ENCODE measurements at places on chromosomes 3 and 15.

- no peak for DNase-seq
Measured at GRCh38 chr3:90102146-90102545, 994.7 kb downstream of the EPHA3 start.

GRCh38 chr3:138383715-138384465 lies 35.5 kb downstream of the MRAS start:
- no peak for DNase-seq

GRCh38 chr15:38871638-38872037 lies 307.0 kb upstream of the RASGRP1 start:
- no peak for DNase-seq

- DNase-seq: no peak
Measured at GRCh38 chr3:194350726-194351071, 429 bp downstream of the CPN2 start.

- peak; percentile 62 for DNase-seq
Measured at GRCh38 chr3:51389423-51390183, 1.5 kb upstream of the RBM15B start.

DNA sequence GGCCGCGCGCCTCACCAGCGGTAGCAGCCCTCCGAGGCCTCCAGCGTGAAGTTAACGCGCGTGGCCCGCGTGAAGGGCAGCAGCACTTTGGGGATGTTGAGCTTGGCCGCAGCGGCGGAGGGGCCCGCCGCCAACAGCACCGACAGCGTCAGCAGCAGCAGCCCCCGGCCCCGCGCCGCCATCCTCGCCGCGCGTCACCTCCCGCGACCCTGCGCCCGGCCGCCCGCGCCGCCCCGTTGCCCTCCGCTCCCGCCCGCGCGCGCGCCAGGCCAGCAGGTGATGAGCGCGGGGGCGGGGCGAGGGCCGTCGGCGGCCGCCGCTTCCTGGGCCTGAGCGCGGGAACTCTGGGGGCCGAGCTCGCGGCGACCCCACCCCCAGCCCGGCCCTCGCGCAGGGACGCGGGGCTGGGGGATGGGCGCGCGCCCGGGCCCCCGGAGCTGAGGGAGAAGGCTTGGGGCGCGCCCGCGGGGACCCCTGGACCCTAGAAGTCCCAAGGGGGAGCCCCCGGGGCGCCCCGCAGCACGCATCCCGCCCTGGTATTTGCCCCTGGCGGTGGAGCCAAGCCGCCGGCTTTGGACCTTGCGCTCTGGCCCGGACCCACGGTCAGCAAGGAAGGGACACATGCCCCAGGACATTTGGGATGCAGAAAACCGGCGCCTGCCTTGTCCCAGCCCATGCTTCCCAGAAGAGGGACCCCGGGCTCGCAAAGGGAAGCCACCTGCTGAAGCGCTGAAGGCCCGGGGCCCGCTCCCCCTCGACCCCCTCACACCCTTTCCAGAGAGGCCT lies at the start of gene NUP210:
Gene NUP210, minus strand, starts transcription at position 278 of the 786 bp plus-strand sequence. Its CDS starts 96 bp downstream, at position 182.
- peak; percentile 59 for DNase-seq

- DNase-seq: no peak
Measured at GRCh38 chr3:170494766-170495165, 76.1 kb downstream of the CLDN11 start.

DNA sequence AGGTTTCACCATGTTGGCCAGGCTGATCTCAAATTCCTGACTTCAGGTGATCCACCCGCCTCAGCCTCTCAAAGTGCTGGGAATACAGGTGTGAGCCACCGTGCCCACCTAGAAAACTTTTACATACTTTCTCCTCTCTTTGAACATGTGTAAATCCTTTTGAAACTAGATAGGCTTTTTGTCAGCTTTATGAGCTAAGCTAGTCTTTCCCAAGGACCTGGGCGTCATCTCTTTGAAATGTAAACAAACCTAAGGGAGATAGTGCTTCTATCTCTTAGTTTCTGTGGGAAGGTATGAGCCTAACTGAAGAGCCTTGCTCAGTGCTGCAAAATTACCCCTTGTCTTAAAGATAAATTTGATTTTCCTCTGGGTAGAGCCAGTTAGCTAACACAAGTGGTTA lies 4.8 kb downstream of the CX3CR1 start:
- no peak for DNase-seq

DNA sequence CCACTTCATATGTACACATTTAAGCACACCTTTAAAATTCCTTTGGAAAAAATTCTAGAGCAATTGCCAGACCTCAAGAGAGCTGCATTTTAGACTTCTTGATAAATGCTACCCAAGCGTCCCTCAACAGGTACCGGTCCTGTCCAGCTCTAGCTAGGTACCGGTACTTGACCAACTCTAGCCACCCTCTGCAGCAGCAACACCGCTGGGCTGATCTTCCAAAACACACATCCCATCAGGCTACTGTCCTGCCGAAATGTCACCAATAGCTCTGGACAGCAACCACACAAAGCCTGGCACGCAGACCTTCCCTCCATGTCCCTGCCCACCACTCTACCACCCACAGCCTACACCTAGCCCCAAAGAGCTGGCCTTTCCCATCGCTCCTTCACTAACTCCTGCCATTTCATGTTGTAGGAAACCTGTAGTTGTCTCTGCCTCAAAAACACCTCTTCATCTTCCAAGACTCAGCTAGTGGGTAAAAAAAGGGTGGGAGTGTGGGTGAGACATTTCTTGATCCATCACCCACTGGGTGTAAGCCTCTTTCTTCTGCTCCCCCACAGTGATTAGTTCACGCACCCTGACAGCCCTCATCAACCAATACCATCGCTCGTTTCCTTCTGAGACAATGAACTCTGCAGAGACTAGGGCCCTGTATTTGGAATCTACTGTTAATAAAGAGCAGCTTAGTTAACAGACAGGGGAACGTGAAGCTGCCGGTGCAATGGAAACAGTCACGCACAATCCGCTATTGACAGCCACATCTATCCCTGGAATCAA lies 6.8 kb downstream of the CHSY1 start:
- DNase-seq: no peak
